ENCODE measurements at places on chromosomes 16 and 17.

- DNase-seq, result no peak
Measured at GRCh38 chr17:10169290-10169689, 29.1 kb downstream of the GAS7 start.

DNA sequence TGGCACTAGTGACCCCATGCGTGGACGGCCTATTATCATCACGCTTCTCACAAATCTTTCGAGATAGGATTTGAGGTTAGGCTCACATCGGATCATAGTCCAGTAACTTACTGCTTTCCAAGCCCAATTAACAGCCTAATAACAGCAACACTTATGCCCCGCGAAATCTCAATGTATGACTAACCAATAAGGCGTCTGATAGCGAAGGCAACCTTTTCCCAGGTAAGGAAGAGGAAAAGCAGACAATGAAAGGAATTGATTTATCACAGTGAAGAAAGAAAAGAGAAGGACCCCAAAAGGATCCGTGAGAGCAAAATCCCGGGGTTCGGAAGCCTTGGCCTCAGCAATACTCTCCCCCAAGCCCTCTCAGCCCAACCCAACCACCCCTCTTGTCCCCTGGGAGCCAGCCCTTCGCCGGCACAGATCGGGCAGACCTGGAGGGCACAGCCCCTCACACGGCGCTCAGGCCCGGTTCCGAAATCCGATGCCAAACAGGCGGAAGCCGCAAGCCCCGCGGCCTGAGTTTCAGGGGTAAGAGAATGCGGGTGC lies 534 bp downstream of the GPATCH8 start:
- DNase-seq, result peak; percentile 47

- DNase-seq, result no peak
Measured at GRCh38 chr17:41535764-41536481, 7.8 kb upstream of the KRT19 start.

DNA sequence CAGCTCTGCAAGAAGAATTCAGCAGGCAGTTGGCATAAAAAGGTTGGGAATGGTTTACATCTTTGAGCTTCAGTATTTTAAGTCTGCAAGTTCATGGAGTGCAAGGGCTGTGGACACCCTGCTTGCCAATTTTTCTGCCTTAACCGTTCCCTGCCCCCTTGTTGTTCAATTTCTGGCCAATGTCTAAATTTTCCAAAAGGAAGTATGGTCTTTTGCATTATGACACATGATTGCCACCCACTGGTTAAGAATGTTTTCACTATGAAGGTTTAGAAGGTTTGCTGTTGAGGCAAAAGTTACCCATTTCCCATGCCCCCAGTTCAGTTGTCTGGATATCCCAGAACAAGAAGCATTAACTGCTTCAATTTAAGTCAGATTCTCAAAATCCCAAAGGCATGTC lies 441.9 kb downstream of the CDH13 start:
- DNase-seq, result no peak

DNA sequence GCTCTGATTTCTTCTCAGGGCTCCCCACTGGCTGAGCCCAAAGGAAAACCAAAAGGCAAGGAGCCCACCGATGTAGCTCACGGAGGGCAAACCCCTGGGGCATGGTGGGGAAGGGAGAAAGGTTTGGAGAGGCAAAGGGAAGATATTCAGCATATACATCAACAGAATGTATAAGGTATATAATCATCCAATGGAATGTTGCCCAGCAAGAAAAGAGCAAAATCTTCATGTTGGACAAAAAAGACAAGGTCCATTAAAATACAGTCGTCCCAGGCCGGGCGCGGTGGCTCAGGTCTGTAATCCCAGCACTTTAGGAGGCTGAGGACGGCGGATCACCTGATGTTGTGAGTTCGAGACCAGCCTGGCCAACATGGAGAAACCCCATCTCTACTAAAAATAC lies 1.6 kb downstream of the CPPED1 start:
- DNase-seq, result no peak

GRCh38 chr16:56336711-56337110 lies 88.6 kb downstream of the AMFR start:
- no peak for DNase-seq

DNA sequence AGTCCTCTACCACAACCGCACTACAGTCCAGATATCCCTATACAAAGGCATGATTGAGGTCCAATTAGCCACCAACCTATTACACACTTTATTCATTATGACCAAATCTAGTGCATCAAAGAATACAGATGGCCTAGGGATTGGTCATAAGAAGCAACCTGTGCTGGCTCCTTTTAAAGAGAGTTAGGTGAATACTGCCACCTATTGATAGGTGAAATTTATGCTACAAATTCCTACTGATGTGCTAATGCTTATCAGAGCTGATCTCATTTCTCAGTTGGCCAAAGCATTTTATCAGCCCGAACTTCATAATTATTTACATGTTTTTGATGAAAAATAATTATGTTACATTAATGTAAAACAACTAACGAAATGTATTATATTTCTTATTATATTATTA lies 166.3 kb downstream of the ANKFN1 start:
- peak; percentile 27 for DNase-seq

- no peak for DNase-seq
Measured at GRCh38 chr16:11689031-11689840, 21.0 kb downstream of the SNN start.

DNA sequence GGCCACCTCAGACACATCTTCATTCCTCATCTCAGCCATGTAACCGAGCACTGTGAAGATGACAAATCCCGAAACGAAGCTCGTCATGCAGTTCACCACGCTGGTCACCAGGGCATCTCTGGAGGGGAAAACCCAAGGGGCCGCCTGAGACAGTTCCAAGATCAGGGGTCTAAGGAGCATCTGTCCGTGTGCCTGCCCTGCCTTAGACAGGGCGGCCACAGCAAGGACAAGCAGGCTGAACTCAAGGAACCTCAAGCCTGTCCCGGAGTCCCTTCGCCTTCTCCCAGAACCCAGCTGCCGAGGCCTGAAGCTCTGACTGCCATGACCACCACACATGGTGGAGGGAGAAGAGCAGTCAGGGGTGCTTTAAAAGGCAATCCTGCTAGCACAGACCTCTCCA lies 22.7 kb downstream of the SLC6A4 start:
- no peak for DNase-seq

- DNase-seq, result peak; percentile 32
Measured at GRCh38 chr17:70041540-70041939, 33.5 kb upstream of the KCNJ16 start.

DNA sequence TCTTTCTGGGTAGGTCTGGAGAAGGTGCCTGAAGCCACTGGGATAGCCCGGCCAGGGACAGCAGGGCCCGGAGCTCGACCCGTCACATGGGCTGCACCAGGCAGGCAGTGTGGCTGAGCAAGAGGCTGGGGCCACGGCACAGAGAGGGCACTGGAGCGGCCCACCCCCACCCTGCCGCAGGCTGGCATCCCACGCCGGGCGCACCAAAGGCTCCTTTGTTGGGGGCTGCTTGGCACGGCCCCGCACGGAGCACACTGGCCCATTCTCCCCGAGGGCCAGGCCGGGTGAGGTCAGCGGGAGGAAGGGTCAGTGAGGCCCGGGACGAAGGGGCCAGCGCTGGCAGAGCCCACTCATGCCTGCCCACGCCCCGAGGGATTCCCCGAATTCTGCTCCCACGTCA lies 36.5 kb upstream of the PVALEF start:
- DNase-seq, result no peak

- no peak for DNase-seq
Measured at GRCh38 chr16:75029854-75030253, 31.0 kb downstream of the ZNRF1 start.

GRCh38 chr17:60598001-60598736 lies 1.8 kb upstream of the PPM1D start:
- DNase-seq, result no peak

DNA sequence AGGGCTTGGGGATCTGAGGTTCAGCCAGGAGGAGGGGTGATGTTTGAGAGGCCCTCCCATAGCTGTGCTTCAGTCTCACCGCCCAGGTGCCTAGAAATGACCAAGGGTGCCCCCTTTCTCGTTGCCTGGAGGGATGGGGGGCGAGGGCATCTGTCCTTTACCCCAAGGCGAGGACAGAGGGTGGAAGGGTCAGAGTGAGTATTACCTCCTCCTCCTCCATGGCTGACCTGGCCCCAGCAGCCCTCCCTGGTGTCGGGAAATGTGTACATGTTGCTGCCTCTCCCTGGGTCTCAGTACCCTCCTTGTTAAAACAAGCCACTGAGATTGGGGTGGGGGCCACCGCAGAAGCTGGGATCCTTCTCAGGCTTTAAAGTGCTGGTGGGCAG lies 2.4 kb downstream of the NECAB2 start:
- DNase-seq, result no peak

- DNase-seq, result no peak
Measured at GRCh38 chr17:72863526-72864211, 228.8 kb downstream of the SLC39A11 start.

- DNase-seq, result peak; percentile 64
Measured at GRCh38 chr16:15822957-15823356, 33.9 kb downstream of the MYH11 start.

DNA sequence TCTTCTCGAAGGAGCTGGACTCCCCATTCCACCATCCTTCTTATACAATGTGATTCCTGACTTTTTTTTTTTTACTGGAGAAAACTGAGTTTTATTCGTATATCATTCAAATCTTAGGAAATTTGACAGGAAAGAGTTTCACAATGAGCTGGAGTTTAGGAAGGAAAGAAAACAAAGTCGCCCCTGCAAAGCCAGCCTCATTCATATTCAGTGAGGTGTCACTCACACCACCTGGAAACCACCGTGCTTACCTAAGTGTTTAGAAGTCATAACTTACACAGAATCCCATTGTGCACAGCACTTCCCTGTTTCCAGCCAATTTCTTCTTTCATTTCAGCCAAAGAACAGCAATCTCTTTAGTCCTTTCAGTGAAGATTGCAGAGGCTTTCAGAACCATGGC lies 90.3 kb upstream of the CHMP6 start:
- no peak for DNase-seq

DNA sequence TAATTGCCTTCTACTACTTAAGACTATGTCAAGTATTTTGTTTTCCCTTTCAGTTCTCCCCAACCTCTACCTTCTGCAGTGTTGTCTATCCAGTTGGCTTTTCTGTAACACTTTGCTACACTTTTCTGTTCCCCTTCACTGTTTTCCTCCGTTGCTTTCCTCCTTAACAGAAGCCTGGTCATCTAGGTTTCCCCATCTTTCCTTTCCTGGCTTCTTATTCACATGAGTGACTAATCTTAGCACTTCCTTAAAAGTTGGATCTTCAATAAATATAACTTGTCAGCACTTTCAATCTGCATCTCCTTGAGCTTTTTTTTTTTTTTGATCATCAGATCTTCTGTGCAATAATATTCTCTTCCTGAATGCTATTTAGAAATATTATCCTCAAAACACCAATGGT lies 2.8 kb upstream of the SLFN11 start:
- peak; percentile 20 for DNase-seq

GRCh38 chr17:42304187-42305030 lies 16.1 kb downstream of the STAT5A start:
- no peak for DNase-seq

DNA sequence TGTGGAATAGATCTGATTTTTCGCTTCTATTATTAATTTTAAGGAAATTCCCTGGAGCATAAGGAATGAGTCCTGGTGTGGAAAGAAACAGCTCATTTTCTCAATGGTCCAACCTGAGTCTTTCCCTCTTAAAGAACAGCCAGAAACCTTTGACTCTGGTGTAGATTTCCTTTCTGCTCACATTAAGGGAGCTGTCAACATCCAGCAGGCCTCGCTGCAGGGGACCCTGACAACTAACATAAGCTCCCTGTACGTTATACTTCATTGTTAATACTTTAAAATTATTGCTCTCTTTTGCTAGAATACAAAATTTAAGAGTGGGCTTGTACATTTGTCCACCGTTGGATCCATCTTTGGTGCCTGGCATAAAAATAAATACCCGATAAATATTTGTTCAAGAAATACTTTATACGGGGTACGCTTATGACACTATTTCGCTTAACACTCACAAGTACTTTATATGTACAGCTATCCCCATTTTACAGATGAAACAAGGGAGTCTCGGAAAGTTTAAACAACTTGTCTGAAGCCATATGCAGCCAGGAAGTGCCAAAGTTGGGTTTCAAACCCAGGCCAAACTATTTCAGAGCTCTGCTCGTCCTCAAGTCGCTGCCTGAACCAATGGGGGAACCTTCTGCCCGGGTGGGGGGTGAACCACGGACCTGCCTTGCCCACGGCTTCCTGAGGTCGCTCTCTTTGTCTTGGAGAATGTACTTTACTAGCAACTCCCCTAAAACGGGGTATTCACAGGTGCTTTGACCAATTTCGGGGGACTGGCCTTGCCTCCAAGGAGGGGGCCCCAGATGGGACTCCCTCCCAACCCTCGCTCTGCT lies 611 bp downstream of the SMARCE1 start:
- DNase-seq, result peak; percentile 18

DNA sequence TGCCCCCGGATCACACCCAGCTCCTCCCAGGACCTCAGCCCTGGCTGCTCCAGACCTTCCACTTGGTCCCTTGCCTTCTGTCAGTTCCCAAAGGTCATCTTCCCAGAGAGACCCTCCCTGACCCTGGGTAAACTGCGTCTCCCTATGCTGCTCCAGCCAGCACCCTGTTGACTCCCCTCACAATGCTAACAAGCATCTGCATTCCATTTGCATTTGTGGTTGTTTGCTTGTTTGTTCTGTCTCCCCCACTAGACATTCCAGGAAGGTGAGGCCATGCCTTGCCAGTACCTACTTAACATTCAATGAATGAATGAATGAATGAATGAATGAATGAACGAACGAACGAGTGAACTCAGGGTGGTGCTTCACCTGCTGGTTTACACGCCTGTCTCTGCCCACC lies 171.2 kb downstream of the WSCD1 start:
- DNase-seq, result no peak

DNA sequence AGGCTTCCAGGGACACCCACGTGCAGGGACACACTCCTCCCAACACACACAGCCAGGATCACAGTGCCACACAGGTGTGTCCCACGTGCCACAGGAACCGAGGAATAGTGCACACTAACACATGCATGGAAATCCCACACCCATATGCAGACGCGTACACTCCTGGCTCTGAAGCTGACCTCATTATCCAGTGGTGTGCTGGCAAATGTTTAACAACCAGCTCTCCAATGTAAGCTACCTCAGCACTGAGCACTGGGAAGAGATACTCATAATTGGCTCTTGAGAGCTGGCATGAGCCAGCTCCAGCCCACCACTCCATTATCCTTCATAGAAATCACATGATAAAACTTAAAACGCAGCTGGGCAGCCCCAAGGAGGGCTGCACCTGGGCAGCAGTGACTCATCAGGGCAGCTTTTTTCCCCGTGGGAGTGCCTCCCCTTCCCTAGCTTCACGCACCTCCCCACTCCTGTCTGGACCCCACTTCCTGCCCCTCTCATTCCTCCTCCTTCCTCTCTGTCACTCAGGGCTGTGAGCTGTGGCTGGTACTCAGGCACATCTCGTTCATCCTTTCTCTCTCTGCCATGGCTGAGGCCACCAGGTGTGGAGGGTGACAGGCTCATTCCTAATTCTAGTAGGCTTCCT lies 14.9 kb upstream of the TBX21 start:
- DNase-seq, result no peak
